ENCODE measurements at places on chromosomes 16 and 17. TPM values are rescaled to one million over a fixed set of nuclear protein-coding genes. Genes with fewer than 3 reads are reported as not detected.

The SLC6A2 gene
- total RNA-seq: 0.23 TPM

The CACNG5 gene
- not detected for total RNA-seq

The IRX5 gene
- 0.12 TPM for total RNA-seq

The KCNG4 gene
- total RNA-seq: not detected

The GPRC5C gene
- total RNA-seq: 148 TPM

The ITGB3 gene
- total RNA-seq: 10.6 TPM

The ZNF778 gene
- 13.2 TPM for total RNA-seq

The RHBDF1 gene
- total RNA-seq: 50.6 TPM

The FBXW10 gene
- total RNA-seq: 0.86 TPM

The UTS2R gene
- not detected for total RNA-seq

The CUEDC1 gene
- total RNA-seq: 36.9 TPM

The MRPL45 gene
- 27.6 TPM for total RNA-seq

The MON1B gene
- total RNA-seq: 86.3 TPM

Measured in mucosa of gallbladder (tissue), 1 donor.